ENCODE measurements at places on chromosomes 11 and 22.
A peak's percentile ranks its signal among the peaks of the same experiment; 100 is the strongest.

DNA sequence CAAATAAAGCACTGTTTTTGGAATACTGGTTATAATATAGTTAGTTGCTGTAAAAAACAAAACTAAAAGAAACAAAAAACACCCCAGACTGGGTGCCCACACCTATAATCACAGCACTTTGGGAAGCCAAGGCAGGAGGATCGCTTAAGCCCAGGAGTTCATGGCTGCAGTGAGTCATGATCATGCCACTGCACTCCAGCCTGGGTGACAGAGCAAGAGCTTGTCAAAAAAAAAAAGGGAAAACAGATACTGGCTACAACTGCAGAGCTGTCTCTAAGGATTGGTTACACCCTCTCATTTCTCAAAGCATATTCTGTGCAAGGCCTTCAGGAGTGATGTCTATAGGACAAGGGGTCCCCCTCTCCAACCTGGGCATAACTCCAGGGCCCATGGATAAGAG, 14.6 kb upstream of the STK33 start:
- no peak for DNase-seq

DNA sequence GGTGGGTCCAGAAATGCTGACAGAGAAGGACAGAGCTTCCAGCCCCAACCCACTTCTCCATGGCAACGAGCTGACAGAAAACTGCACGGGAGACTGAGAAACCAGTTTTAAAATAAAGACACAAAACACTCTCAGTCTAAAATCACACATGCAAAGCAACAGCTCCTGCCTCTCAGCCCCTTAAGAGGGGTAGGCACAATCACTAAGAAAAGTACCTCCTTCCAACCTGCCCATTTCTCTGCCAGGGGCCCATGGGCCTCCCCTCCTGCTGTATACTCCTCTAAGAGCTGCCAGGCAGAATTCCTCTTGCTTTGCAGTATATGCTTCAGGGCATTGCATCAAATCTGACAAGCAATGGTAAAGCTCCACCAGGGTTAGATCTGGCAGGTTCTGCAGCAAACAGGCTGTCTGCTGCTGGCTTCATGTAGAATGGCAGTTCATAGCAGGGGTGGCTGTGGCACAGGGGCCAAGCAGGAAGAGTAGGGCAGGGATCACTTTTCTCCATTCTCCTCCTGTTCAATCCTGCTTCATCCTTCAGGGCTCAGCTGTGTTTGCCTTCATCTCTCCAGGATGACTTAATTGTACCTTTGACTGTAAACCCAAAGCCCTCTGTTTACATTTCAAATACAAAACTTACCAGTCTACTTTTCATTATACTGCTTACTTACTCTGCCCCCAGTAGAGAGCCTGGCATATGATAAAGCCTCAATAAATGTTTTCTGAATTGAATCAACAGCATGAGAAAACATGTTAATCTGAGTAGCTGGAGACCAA, 77.7 kb downstream of the KCNC1 start:
- DNase-seq = peak; percentile 43

DNA sequence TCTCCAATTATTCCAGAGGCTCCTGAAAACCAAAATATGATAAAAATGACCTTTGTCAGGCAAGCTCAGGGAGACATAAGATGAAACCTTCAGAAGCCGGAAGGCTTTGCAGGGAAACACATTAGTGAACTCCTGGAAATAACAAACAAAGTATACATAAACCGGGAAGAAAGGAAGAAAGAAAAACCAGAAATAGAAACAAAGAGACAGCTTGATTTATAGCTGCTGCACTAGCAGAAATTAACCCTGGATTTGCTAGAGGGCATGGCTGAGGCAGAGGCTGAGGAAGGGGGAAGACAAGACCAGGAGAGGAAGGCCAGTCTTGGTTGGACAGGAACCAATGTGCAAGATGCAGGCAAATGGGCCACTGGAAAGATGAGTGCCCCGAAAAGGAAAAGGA, 33.3 kb downstream of the SLC22A25 start:
- no peak for DNase-seq

DNA sequence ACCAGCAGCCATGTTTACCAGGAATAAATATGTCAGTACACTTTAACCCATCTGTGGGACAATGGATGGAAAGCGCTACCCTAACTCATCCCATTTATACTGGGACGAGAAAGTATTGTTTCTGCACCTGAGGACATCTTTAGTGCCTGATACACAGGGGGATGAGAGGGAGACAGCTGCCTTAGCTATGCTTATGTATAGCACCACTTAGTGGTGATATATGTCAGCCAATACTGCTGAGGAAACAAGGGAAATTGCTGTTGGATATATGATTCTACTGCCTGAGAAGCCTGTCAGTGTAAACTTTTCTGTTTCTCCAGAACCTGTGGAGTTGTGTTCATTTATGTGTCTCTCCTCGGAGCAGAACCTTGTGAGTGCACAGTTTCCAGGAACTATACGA, 13.3 kb upstream of the CEP295 start:
- DNase-seq = no peak

GRCh38 chr22:46113910-46114517, 36.3 kb upstream of the PPARA start:
- DNase-seq = peak; percentile 40

DNA sequence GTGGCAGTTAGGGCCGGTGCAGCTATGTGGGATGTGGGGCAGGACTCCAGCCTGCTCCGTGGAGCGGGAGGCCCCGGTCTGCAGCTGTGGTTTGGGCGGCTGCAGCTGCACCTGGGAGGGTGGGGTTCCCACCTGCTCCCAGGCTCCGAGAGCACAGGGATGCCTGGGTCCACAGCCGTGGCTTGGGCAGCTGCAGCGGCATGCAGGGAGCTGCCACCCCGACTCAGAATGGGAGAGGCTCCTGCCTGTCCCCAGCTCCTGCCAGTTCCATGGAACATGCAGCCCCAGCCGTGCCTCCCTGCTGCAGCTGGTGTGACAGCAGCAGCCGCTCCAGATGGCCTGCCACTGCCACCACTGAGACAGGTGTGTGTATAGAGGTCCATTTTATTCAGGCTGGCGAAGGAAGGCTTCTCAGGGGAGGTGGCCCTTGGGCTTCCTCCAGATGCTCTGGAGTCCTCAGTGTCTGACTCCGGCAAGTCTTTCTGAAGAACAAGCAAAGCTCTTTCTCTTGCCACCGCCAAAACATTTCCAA, 21.8 kb upstream of the UPK3A start:
- DNase-seq = no peak

DNA sequence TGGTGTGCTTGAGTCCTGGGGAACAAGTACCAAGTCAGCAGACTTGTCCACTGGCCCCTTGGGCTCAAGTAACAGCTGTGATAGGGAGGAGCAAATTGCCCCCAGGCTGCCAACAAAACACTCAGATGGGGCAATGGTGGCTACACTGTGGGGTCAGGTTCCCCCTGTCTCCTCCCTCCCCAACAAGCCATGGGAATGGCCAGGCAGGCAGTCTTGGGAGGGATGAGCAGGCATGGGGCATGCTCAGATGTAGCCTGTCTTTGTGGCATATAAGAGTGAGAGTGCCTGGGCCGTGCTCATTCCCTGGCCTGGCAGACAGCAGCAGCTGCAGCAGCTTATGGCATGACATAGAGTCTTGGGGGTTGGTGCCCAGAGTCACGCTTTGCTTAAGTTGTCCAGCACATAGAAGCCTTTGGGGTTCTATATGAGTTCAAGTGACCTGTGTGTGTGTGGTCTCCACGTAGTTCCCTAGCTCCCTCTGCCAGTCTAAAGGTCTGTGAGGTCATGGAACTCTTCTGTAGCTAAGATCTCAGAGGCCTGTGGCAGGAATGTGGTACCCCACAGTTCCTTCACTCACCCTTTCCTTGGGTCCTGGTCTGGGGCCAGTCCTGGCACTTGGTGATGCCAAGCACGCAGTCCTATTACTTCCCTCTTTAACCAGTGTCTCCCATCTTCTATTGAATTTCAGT, 44.7 kb downstream of the BIRC2 start:
- DNase-seq = no peak

- peak; percentile 58 for DNase-seq
These were observed 14.9 kb downstream of the TMEM258 start for GRCh38 chr11:61777234-61778090.

- no peak for DNase-seq
These were observed 502.1 kb upstream of the B3GAT1 start for GRCh38 chr11:134913999-134914590.

GRCh38 chr11:57638005-57638781, 11.5 kb downstream of the YPEL4 start:
- peak; percentile 94 for DNase-seq

- DNase-seq = no peak
These were observed 24.1 kb upstream of the MICAL3 start for GRCh38 chr22:18048441-18048898.

- DNase-seq = no peak
These were observed 25.5 kb downstream of the BID start for GRCh38 chr22:17748555-17749353.

- no peak for DNase-seq
These were observed 8.0 kb upstream of the SF1 start for GRCh38 chr11:64786308-64786707.

DNA sequence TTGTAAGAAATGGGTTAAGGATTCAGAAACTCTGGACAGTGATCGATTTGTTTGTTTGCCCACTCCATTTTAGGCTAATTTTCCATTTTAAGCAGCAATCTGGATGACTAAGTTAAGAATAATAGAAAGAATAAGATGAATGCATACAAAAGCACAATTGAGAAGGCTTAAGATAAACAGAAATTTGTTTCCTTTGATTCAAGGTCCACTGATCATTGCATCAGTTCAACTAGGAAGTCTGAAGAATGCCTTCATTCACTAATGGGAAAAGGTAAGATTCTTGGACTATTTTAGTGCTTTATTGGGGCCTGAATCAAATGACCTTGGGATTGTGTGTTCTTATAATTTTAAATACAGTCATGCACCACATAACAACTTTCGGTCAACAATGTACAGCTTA, 140.8 kb downstream of the CADM1 start:
- no peak for DNase-seq

DNA sequence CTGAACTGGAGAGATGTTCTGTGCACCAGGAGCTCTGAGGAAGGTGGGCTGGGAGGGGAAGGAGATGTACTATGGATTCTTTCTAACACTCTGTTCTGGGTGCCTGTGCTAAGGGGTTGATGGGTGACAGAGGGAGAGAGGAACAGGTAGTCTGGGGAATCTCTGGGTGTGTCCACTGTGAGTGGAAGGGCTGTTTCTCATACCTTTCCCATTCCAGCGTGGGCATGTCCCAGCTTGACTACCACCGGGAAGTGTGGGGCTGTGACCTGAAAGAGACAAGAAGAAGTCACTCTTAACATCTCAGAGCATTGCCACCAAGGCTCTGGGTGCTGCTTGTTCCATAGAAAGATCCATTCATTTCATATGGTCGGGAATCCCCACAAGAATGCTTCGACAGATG, 121.9 kb downstream of the FBXO7 start:
- no peak for DNase-seq

- no peak for DNase-seq
These were observed 2.4 kb upstream of the TMEM132A start for GRCh38 chr11:60921777-60922335.
